Activated naive CD4-positive, alpha-beta T cell treated with anti-CD3 and anti-CD28 coated beads, Interleukin-2, amount 10 ng/mL, durations not matched to agents 7 days and 5 days (primary cell): ENCODE measurements at places on chromosomes 13 and 19.

GRCh38 chr13:48852911-48853727, 122.6 kb upstream of the FNDC3A start:
- DNase-seq, result no peak

DNA sequence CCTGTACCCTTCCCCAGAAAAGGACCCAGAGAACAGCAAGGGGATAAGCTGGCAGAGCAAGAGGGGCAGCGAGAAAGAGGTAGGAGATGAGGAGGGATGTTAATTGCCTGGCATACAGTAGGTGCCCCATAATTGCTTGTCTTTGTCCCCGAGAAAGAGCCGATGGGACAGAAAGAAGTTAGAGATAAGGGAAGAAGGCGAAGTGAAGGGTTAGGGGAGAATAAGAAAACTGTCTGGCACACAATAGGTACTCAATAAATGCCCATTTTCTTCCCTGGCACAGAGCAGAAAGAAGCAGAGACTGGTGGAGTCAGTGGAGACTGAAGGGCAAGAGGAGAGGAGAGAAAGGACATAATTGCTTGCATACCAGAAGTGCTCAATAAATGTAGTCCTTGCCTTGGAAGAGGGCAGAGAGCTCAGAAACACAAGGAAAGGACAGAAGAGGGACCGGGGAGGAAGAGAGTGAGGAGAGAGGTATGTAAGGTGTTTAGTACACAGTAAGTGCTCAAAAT, 15.9 kb downstream of the JOSD2 start:
- DNase-seq, result no peak

- no peak for DNase-seq
Measured at GRCh38 chr13:76523740-76524340, 362.4 kb downstream of the KCTD12 start.

GRCh38 chr13:105914291-105915036, 621.0 kb downstream of the EFNB2 start:
- DNase-seq, result no peak

GRCh38 chr13:114310956-114311355, 3.3 kb upstream of the CHAMP1 start:
- no peak for DNase-seq

DNA sequence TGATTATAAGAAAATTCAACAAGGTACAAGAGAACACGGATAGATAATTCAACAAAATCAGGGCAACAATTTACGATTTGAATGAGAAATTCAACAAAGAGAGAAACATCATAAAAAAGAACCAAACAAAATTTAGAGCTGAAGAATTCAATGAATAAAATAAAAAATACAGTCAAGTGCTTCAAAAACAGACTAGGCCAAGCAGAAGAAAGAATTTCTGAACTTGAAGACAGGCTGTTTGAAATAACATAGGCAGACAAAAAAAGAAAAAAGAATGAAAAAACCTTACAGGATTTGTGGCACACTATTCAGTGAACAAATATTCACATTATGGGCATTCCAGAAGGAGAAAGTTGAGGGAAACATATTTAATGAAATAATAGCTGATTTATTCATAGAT, 31.1 kb downstream of the ZNF283 start:
- no peak for DNase-seq

GRCh38 chr13:48233889-48234488, 983 bp downstream of the ITM2B start:
- no peak for DNase-seq

DNA sequence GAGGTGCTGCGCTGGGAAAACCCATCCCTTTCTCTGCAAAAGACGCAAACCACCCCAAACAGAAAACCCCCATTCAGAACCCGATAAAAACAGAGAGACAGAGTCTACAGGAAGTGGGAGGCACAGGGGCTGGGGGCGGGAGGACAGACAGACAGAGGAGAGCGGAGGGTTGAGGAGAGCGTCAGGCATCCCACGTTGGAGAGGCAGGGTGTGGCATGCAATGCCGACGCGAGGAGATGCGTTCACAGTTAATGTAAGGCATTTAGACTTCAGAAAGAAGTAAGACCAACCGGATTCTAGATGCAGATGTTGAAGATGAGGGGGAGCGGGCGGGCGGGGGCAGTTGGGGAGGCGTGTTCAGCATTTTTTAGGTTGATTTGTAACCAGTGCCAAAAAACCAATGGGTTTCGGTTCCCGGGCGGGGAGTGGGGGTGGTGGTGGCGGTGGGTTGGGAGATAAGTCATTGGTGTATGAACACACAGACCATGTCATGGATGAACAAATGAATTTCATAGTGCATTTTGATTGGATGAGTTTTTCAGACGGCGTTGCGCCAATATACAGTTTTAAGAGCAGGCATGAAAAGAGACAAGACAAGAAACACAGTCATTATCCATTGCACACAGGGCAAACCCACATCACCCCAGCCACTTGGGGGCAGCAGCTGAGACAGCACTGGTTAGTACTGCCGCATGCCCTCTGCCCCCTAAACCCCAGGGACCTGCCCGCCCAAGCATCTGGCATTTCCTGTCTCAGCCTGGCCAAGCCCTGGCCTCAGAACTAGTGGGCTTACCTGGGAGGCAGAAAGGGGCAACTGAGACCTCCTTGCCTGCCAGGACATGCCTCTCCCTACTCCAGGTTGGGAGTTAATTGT, 91.3 kb downstream of the IER2 start:
- DNase-seq, result no peak

GRCh38 chr13:49353908-49354307, 90.0 kb downstream of the CAB39L start:
- DNase-seq, result no peak

DNA sequence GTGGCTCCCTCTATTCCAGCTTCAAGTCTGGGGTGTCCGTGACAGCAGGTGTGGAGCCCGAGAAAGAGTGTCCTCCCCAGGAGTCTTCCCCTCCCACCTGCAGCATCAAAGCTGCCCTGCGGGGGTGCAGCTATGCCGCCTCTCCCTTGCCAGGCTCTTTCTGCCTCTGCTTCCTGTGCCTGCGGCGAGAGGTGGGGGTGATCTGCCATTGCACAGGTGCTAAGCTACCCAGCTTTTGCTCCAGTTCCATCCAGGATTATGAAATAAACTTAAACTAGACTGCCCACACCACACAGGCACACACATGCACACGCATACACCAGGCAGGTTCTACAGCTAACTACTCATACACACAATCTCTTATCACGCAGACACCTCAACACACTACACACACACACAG, 104.7 kb upstream of the CLDN10 start:
- DNase-seq, result no peak

DNA sequence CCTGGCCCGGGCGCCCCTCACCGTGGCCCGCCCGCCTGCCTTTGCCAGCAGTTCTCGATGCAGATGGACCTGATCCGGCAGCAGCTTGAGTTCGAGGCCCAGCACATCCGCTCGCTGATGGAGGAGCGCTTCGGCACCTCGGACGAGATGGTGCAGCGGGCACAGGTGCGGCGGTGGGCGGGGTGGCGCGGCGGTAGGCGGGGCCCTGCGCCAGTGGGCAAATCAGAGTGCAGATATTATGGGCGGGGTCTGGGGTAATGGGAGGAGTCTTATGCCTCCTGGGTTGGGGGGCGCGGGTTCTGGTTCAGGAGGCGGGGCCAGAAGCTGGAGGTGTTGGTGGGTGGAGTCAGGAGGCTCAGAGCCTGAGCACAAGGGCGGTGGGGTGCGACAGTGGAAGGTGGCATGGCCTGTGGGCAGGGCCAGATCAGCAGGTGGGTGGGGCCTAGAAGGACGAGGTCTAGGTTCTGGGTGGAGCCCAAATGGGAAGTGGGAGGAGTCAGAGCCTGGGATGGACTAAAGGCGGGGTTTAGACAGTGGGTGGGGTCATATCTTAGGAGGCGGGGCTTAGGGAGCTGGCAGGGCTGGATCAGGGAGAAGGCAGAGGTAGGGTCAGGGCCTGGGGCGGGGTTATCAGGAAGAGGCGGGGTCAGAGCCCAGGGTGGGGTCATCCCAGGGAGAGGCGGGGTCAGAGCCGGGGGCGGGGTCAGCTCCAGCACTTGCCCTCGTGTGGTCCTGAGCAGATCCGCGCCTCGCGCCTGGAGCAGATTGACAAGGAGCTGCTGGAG, 5.6 kb downstream of the APC2 start:
- DNase-seq, result peak; percentile 73

DNA sequence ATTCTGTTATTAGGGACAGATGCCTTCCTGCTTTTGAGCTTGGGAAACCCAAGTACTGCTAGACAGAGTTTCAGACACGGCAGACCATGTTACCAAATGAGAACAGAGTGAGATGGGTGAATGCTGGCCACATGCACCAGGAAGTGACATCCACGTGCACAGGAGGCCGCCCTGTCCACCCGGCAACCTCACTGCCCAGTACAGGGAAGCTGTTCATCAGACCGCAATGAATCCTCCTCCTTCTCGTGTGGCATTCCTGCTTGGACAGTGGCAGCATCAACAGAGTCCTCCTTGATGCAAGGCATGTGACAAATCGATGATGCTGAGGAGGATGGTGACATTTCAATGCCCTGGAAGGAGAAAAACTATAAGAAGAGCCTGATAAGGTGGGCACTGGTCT, 191.0 kb upstream of the SOX1 start:
- no peak for DNase-seq

- DNase-seq, result no peak
Measured at GRCh38 chr13:28268800-28269223, 130.5 kb downstream of the PAN3 start.

- no peak for DNase-seq
Measured at GRCh38 chr13:94454906-94455305, 24.6 kb downstream of the DCT start.

- DNase-seq, result no peak
Measured at GRCh38 chr13:27973961-27974662, 5.0 kb upstream of the CDX2 start.

DNA sequence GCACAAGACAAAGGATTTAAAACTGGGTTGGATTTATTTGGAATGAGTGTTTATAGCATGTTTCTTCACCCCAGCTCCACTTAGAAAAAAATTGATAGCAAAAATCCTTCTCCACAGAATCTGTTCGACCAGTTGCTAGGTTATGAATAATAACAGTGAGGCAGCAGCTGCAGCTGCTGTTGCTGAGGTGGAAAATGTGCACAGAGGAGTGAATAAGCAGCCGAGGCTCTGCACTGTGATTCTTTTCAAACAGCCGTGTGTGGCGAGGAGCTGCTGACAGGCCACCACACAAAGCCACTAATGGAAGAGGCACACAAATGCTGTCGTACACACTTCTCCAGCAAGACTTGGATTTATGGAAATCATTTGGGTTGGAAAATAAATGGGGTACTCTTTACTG, 6.4 kb upstream of the RASL11A start:
- DNase-seq, result no peak

GRCh38 chr13:109226631-109227030, 559.8 kb downstream of the IRS2 start:
- DNase-seq, result no peak

- no peak for DNase-seq
Measured at GRCh38 chr13:99585609-99586008, 84.3 kb downstream of the TM9SF2 start.

DNA sequence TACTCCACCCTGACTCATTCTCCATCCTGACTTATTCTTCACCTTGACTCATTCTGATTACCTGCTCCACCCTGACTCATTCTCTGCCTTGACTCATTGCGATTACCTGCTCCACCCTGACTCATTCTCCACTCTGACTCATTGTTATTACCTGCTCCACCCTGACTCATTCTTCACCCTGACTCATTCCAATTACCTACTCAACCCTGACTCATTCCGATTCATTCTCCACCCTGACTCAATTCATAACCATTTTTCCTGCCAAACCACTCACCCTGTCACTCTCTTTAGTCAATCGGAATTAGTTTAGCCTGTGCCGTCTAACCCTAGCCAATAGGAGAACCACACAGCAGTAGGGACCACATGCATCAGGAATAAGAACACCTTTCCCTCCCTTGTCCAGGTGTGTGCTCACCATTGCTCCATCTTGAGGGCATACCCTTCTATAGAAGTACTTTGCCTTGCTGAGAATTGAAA, 1227.4 kb upstream of the PCDH20 start:
- DNase-seq, result no peak

DNA sequence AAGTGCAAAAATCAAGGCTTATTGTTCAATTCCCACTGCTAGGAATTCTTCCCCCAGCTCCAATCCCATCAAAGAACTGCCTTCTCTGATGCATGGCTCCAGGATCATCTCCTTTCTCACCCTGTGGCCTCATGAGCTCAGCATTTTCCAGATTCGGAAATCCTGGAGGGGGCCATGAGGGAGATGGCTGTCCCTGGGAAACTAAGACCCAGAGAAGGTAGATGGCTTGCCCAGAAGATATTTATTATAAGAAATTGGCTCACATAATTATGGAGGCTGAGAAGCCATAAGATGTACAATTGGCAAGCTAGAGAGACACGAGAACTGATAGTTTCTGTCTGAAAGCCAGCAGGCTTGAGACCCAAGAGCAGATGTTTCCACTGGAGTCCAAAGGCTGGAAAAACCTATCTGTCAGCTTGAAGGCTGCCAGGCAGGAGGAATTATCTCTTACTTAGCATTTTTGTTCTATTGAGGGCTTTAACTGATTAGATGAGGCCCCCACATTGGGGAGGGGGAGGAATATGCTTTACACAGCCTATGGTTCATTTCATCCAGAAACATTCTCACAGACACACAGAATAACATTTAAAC, 58.6 kb downstream of the GADD45B start:
- DNase-seq, result no peak

GRCh38 chr19:53132141-53132991, at the start of gene ZNF415:
Gene ZNF415 (minus strand): TSS chr19:53132910. CDS start chr19:53122676, 10,234 bp downstream.
- DNase-seq, result peak; percentile 57

GRCh38 chr13:78487707-78488106, 115.6 kb downstream of the POU4F1 start:
- DNase-seq, result no peak

GRCh38 chr19:3768015-3768747, 3.8 kb downstream of the RAX2 start:
- DNase-seq, result no peak

DNA sequence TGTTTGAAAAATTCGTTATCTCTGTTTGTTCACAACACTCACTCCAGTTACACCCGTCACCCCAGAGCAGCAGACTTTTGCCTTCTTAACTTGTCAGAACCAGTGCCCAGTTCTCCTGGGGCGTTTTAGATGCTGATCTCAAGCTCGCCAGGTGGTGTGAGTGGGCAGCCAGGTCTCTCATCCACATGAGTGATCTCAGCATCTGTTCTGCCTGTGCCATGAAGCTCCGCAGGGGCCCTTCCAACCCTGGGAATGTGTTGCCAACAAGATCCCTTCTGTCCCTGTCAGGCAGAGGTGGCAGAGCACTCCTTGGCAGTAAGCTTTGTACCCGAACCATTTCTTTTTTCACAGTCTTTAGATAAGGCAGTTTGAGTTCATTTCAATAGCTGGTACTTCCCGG, 896.5 kb downstream of the UQCRFS1 start:
- no peak for DNase-seq

- no peak for DNase-seq
Measured at GRCh38 chr13:19158526-19159174, 23.0 kb downstream of the TUBA3C start.

DNA sequence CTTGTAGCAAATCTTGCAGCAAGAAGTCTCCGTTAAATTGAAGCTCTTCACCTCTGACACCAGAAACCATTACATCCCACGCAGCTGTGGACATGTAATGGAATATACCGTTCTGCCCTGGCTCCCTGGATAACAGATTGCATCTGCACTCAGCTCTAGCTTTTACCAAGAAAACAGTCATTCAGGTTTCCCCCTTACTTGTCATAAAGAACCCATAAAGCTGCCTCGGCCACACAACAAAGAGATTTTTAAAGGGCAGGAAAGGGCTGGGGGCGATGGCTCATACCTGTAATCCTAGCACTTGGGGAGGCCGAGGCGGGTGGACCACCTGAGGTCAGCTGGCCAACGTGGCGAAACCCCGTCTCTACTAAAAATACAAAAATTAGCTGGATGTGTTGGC, 127.6 kb upstream of the RFC3 start:
- no peak for DNase-seq

GRCh38 chr13:110400786-110401533, 93.9 kb downstream of the COL4A2 start:
- no peak for DNase-seq
